ENCODE measurements at places on chromosomes 11 and 22.

- no peak for DNase-seq
These were observed 89.5 kb downstream of the TRMU start for GRCh38 chr22:46425016-46425415.

GRCh38 chr11:74299015-74299414 lies 12.4 kb downstream of the P4HA3 start:
- no peak for DNase-seq

GRCh38 chr11:3849297-3849874 lies 6.1 kb upstream of the STIM1 start:
- DNase-seq = no peak

GRCh38 chr11:98589967-98590366 lies 430.8 kb upstream of the CNTN5 start:
- no peak for DNase-seq

- DNase-seq = no peak
These were observed 33.9 kb upstream of the CLTCL1 start for GRCh38 chr22:19325296-19325948.

DNA sequence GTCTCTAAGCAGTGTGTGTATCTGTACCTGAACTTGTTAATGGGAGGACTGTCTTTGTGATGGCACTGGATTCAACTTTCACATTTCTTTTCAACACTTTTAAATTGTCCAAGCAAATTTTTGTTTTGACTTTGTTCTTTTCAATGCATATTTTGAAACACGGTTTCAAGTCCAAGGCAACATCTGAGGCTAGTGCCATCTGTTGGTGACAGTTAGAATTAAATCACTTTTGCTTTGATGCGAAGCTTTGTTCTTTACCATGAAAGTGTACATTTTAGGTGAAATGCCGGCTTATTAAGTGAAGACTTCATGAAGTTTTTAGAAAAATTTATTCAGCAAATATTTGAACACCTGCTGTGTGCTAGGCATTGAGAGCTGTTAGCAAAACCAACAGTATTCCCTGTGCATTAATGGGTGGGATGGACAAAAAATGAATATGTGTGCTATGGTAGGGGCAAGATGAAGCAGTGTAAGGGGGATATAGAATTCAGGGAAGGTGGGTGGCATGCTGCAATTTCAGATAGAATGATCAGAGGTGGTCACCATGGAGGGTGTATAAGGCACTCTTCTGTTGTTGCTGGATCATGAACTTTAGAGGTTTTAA lies 70.2 kb downstream of the DDX10 start:
- DNase-seq = no peak

DNA sequence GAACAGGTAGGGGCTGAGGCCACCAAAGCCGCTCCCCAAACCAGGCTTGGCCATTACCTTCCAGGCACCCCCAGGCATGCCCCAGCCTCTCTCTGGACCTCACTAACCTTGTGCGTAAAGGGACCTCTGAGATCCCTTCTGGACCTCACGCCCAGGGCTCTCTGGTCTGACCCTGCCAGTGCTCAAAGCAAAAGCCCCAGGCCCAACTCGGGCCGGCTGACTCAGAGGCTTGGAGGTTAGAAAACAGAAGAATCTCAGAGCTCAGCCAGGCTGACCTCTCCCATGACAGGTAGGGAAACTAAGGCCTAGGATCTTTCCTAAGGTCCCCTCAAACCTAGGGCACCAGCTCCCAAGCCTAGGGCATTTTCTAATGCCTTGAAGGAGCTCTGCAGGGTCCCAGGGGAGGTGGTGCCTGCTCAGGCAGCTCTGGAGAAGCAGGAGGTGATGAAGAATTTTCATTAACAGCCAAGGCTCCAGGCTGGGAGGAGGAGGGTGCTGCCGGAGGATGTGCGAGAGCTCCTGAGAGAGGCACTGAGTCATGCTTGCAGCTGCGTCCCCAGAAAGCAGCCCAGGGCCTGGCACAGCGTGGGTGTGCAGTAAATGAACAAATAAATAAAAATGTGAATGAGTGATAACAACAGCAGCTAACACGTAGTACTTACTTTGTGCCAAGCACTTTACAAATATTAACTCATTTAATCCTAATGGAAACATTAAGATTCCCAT lies 25.6 kb downstream of the ARRB1 start:
- DNase-seq = peak; percentile 69

GRCh38 chr11:122186439-122187080 lies 70.5 kb upstream of the BLID start:
- no peak for DNase-seq

DNA sequence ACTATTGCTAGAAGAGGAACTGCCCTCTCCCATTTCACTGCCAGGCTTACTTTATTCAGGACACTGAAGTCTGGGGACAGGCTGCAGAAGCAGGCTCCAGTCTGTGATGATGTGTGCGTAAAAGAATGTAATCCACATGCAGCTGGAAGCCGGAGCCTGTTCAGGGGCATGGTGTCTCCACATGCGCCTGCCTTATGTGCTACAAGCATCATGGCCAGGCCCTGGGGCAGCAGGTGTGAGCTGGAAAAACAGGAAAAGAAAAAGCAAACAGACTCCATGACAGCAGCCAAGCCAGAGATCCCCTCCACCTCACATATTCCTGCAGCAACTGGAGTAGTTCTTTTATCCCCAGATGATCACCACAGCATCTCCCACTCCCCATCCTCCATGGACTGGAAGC lies 33.4 kb downstream of the ARFGAP2 start:
- no peak for DNase-seq

DNA sequence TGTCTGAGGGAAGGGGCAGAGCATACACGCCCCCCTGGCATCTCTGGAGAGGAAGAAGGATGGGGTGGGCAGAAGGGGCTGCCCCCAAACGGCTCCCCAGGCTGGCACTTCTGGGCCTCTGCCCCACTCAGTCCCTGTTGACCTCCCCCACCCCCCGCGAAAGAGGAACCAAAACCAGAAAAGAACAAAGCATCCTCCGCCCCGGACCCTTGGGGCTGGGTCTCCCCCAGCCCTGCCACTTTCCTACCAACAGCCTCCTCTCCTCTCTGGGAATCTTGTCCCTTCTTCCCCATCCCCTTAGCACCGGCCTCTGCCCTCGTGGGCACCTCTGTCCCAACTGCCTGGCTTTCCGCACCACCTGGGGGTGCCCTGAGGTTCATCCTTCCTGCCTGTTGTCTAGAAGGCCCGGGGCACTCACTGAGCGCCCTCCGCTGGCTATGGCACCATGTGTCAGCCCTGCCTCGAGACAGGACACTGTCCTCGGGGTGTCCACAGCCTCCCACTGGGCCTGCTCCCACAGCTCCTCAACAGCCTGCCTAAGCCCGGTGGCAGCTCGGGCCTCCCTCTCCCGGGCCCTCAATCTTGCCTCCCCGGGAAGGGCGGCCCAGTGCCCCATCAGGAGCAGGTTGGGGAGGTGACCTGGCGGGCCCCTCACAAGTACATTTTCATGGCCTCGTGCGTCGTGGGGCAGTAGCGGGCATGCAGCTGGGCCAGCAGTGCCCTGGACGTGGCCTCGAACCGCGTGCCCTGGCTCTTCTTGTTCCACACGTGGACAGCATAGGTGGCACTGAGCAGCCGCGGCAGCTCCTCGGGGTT lies 28.2 kb downstream of the A4GALT start:
- no peak for DNase-seq

DNA sequence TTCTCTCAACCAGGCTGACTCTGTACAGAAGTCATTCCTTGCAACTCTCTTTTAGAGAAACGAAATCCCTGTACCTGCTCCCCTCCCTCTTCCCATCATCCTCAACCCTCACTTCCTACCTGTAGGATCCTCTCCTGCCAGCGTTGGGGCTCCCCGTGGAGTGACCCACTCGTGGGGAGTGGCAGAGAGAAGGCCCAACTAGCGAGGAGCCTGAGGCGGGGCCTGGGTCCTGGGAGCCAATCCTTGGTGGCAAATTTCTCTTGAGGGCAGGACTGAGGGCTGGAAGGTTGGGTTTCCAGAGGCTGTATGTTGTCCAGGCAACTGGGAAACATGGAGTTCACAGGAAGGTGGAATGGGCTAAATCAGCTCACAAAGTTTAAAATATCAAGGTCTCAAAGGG lies 10.4 kb downstream of the NHERF4 start:
- DNase-seq = no peak

DNA sequence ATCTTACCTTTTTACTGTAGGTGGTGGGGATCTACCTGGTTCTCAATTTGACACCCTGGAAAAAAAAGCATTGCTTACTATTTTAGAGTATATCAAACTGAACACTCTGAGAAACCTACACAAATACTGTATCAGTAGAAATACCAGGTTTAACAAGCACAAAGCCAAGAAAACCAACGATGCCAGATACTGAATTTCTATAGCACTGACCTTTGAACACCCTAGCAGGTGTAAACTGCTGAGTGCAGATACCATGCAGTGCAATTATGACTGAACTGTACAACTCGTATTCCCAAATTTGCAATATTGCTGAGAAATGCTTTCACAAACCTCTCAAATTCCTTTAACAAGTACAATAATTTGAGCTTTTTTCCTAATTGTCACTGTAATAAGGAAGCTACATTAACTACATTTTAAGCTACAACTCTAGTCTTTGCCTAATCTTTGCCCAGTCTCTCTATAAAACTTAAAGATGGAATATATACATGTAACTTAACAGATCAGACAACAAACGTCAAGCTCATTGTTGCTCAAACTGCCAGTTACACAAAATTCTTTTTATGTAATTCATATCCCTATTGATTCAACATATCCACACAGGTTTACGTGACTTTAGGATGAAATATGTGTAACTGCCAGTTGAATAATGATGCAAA lies 8.9 kb downstream of the TAF1D start:
- no peak for DNase-seq

- no peak for DNase-seq
These were observed 123.6 kb downstream of the TRIM44 start for GRCh38 chr11:35786188-35786587.

GRCh38 chr11:66227700-66228099 lies 40.7 kb upstream of the RAB1B start:
- no peak for DNase-seq

- DNase-seq = no peak
These were observed 1053.8 kb downstream of the TBC1D22A start for GRCh38 chr22:47816121-47816862.

DNA sequence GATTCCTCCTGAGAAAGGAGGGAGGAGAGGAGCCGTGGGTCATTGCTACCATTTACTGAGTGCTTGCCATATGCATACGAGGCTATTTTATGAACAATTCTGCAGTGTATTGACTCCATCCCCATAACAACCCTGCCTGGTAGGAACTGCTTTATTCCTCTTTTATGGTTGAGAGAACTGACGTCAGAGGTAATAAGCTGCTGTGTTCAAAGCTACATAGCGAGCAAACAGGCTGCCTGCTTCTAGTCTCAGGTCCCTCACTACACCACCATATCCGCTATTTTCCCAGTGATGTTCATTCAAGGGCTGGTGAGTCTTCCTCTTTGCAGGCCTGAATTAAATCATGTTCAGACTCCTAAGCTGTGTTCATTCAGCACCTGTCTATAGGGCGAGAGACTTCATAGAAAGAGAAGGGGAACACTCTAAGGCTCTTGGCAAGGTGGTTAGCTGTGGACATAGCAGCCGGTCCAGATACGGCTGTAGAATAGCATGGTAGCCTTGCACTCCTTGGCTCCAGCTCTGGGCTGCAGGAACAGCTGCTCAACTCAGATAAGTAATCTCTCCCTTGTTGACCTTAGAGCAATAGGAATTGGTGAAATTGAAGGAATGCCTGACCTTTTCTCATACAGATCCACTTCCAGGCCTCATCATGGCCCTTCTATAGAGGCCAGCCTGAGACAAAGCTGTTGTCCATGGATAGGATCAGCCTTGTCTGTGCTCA lies 82.6 kb downstream of the MICAL2 start:
- DNase-seq = no peak

GRCh38 chr11:17979770-17980371 lies 33.0 kb downstream of the SERGEF start:
- DNase-seq = no peak

GRCh38 chr11:10746871-10747270 lies 4.2 kb upstream of the CTR9 start:
- DNase-seq = no peak

- DNase-seq = no peak
These were observed 599.2 kb upstream of the LUZP2 start for GRCh38 chr11:23897453-23898286.

- DNase-seq = no peak
These were observed 81.3 kb upstream of the TP53I11 start for GRCh38 chr11:45031912-45032519.

GRCh38 chr22:44336962-44337677 lies 24.4 kb upstream of the SHISAL1 start:
- no peak for DNase-seq

- peak; percentile 25 for DNase-seq
These were observed 133.6 kb upstream of the C11orf58 start for GRCh38 chr11:16604794-16605388.

- DNase-seq = no peak
These were observed 328.7 kb upstream of the B3GAT1 start for GRCh38 chr11:134740590-134741261.

- DNase-seq = no peak
These were observed 3.3 kb upstream of the HEPN1 start for GRCh38 chr11:124915541-124916369.

GRCh38 chr11:69808667-69809086 lies 10.5 kb downstream of the FGF3 start:
- no peak for DNase-seq

DNA sequence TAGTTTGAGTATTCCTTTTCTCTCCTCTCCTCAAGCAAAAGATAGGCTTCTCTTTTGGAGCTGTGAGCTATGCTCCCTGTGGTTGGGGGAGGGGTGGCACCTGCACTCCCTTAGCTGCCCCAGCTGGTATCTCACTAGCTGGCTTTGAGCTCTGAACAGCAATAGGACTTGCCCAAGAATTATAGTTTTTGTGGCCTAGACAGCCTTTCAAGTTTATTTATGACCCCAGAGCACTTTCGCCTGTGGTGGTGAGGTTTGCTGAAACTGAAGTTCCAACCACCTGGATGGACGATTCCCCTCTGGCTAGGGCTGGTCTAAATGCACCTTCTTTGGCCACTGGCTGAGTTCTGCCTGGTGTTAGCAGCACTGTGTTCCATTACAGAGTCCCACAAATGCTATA lies 37.1 kb upstream of the SLC37A2 start:
- no peak for DNase-seq

GRCh38 chr11:111604392-111605009 lies 2.3 kb downstream of the SIK2 start:
- no peak for DNase-seq

DNA sequence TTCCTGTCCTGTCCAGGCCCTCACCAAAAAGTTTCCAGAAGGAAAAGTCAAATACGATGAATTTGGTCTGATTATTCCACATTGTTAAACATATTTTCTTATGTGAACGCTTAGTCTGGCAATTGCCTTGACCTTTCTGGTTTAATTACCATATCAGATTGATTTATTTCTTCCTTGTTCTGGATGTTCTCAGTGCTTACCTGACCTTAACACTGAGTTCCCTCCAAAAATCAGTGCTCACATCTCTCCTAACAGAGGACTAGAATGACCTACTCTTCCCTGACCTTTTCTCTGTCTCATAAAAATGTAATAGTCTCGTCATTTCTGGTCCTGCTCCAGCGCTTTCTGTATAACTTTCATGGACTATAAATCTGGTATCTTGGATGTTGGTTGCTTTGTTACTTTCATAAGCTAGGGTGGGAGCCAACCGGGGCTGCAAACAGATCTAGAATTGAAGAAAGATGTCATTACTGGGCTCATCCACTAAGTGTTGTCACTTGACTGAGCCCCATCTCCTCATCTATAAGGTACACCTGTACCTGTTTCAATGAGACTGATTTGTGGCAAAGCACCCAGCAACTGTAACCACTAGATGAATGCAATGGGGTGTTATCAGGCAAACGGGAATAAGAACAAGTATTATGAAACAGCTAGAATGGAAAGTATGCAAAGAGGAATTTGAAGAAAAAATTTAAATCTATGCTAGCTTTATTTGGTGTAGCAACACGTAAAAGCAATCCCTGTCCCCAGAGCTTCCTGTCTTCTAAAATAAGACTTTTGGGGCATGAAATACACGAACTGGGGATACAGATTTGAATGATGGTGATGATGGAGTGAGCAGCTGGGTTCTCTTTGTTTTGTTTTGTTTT lies 2.4 kb downstream of the FADS2 start:
- no peak for DNase-seq
